ENCODE measurements at places on chromosomes 4 and X.

DNA sequence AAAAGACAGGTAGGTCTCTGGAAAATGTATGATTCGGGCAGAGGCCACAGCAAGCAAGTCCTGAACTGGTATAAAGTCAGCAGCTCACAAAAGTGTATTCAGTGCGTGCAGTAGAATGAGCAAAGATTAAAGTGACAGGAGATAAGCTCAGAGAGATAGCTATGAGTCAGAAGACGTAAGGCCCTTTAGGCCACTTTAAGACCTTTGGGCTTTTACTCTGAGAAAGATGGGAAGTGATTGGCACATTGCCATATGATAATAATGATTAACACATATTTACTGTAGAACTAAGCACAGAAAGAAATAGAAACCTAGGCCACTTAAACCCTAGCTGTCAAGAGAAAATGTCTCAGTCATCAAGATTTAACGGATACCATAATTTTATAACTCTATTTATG is 51.7 kb downstream of the TBCK start:
- no peak for DNase-seq

GRCh38 chr4:66688674-66689073 is 856.6 kb downstream of the CENPC start:
- no peak for DNase-seq

DNA sequence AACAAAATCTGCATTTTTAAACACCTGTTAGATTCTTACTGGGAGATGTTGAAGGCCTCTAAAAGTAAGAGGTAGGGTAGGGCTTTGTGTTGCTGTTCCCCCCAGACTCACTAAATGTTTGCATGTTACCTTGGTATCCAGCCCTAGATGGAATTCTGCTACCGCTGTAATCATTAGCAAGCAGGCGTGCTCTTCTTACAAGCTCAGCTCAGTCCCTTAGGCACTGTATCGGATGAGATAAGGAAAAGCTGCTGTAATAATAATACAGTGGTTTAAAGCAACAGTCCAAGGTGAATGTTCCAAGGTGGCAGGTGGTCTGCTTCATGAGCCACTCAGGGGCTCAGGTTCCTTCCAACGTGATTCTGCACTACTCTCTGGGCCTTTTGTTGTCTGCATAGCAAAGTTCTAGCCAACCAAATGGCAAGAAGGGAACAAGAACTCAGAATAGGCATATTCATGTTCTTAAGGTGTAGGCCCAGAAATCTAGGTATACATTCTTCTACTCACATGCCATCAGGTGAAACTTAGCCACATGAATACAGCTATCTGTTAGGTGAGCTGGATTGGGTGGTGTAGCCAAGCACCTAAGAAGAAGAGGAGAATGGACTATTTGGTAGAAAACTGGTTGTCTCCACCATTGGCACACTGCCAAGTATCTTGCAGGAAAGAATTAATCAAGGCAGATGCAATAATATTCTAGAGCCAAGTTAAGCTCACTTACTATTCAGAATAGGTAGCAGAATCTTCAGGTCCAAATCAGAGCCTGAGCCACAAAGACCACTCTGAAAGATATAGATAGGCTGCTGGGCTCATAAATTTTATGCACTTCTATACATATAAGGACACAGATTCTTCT is 46.0 kb downstream of the COQ2 start:
- DNase-seq: no peak

- no peak for DNase-seq
Measured at GRCh38 chr4:184911310-184911709, 85.5 kb upstream of the ACSL1 start.

GRCh38 chr4:2962614-2963174 is 512 bp downstream of the NOP14 start:
- DNase-seq: peak; percentile 46

DNA sequence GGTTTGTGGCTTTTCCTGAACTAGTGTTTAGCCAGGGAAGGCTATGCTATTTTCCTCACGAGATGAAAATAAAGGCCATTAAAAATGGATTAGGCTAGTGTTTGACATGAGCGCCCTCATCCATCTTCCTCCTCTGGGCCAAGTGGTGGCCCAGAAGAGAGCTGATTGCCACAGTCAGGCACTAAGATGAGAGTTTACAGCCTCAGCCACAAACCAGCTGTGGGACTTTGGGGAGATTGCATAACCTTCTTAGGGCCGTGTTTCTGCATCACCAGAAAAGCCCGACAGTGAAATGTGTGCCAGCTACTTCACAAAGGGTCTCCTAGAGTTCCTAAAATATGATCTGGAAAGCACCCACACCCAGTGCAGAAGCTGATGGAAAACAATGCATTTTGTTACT is 42.3 kb upstream of the LNX1 start:
- no peak for DNase-seq

DNA sequence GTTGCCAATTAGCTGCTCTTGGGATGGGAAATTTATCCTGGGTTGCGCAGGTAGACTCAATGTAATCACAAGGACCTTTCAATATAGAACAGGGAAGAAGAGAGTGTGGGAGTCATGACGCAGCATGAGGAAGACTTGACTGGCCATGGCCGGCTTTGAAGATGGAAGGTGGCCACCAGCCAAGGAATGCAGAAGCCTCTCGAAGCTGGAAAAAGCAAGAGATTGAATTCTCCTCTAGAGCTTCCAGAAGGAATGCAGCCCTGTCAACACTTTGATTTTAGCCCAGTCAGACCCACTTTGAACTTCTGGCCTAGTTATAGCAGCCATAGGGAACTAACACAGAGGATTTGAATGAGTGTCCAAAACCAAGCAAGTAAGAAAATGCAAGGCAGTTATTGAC is 14.7 kb upstream of the SH3KBP1 start:
- DNase-seq: no peak

DNA sequence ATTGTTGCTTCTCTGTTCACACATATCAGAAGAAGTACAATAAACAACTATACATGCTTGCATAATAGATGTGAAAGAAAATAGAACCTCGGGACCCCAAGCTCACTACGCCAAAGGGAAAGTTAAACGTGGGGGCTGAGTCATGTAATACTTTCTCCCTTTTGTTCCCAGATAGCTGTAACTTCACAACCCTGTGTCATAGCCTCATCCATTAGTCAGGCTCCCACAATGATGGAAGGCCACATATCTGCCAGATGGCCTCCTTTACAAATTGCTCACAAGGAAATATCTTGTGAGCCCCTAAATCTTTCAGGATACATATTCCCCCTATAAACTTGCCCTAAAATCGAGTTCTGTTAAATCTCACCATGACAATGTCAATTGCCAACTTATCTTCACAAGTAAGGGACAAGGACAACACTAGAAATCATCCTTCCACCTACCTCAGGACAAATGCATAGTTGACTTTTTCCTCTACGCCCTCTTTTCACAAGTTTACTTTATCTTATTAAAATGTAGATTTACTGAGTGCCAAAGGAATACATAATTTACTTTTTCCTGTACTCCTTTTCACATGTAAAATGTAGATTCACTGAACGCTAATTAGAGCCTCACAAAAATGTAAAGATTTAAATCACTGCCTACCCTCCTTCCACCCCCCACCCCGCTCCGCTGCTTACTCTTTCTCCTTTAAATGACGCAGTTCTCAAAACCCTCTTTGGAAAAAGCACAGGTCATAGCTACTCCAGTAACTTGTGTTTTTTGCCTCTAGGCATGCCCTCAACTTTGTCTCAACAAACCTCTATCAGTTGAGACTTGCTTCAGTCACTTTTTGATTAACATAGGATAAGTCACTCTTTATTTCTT is 477.1 kb downstream of the DTHD1 start:
- no peak for DNase-seq

DNA sequence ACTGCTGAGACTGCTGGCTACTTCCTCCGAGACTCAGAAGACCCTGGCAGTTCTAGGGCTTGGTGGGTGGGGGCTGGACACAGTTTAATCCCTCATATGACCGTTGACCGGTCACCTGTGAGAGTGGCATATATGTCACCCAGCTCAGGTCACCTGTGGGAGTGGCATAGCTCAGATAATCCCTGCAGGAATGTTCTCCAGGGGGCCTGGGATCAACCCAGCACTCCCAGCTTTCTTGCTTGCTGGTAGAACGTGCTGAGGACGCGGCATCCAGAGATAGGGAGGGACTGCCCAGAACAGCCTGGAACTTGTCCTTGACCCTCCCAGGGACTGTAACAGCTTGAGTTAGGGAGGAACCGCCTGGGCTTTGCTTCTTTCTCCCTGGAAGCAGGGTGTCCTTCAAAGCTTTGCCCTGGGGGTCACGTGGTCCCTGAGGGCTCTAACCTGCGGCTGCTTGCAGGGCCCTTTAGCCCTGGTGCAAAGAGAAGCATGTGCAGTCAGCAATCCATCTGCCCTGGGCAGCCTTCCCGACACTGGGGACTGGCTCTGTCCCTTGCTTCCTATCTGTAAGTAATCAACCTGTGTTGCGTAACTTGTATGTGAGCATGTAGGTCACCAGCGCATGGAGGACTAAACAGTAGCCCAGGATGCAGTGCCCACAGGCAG is 55.3 kb downstream of the ZFYVE28 start:
- no peak for DNase-seq
